ENCODE measurements at places on chromosomes 1 and 21.
A peak's percentile ranks its signal among the peaks of the same experiment; 100 is the strongest.

GRCh38 chr1:186054003-186054402 lies 319.8 kb downstream of the HMCN1 start:
- DNase-seq: no peak

DNA sequence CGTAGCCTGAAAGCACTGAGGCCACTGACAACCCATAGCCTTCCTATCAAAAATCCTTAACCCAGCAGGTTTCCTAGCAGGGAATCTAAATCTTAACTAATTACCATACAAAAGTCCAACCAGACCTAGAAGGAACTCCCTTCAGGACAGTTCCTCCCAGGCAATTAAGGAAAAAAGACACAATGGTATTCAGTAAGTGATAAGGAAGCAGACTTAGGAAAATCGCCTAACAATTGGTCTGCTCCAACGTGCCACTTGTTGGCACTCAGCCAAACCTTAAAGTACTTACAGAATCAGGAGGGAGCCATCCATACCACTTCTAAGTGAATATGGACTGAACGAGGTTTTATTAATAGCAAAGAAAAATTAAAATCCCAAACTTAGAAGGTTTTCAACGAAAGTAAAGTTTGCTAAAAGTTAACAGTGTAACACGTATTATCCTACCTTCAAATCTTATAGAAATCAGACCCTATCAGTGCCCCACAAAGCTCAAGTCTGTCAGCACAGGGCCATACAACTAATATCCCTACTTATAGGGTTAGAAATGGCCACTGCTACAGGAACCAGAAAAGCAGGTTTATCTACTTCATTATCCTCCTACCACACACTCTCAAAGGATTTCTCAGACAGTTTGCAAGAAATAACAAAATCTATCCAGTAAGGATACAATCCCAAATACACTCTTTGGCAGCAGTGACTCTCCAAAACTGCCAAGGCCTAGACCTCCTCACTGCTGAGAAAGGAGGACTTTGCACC lies 29.0 kb downstream of the SPATA6 start:
- DNase-seq: no peak

GRCh38 chr1:95018602-95019369 lies 54.0 kb downstream of the ALG14 start:
- DNase-seq: no peak

GRCh38 chr1:110634455-110635311 lies 28.5 kb upstream of the KCNA2 start:
- DNase-seq: no peak

- DNase-seq: peak; percentile 77
Observed at GRCh38 chr1:162861101-162861500, at the start of gene CCDC190. TSS of gene CCDC190 (minus strand) at chr1:162861175. CDS start at chr1:162859646, 1,529 bp downstream.

- no peak for DNase-seq
Observed at GRCh38 chr1:111406321-111406768, 21.2 kb downstream of the OVGP1 start.
